ENCODE measurements at places on chromosomes 6 and 20.

DNA sequence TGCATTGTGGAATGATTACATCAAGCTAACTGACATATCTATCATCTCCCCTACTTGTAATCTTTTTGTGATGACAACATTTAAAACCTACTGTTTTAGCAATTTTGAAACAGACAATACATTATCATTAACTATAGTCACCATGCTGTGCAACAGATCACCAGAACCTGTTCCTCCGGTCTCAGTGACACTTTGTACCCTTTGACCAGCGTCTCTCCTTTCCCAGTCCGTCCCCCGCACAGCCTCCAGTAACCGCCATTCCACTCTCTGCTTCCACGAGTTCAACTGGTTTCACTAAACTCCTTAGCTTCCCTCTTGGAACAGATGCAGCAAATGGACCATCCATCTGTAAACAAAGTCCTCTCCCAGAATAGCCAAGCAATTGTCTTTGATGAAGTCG, 21.8 kb downstream of the LRP11 start:
- no peak for DNase-seq

DNA sequence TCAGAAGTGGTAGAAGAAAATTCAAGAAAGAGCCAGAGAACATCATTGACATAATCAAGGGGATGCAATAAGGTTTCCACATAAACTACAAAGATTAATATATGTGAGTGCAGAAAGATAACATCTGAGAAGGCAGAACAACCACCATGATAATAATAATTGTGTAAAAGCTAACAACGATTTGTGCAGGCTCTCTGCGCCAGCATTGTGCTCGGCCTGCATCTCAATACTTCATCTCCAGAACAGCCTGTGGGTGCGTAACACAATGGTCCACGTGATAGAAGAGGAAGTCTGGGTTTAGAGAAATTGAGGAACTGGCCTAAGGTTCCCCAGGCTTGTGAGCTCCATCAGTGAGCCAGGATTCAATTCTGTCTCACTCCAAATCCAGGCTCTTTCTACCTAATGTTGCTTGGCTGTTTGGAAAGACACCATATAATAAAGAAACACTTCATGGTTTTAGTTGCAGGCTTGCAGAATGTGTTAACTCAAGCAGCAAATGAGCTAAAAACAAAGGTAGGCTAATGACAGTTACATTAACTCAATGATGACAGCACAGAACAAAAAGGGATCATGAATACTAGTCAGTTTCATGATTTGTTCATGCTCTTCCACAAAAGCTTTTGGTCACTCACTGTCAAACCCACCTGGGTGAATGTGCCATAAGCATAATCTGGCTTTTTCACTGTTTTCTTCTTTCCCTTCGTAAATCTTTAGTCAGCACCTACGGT, 71.2 kb downstream of the LY86 start:
- DNase-seq = no peak

DNA sequence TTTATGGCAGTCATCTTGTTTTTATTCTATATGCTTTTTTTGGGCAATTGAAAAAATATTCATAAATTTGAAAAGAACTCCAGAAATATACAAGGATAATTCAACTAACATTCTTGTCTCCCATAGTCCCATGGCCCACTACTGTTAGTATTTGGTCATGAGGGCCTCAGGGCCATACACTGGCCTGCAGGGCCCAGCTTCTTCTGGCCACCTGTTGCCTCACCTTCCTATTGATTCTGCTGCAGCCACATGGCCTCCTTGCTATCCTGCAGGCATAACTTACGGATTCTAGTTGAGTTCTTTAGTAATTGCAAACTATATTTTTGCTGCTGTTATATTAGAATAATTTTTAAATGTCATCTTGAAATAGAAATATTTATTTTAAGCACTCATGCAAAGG, 72.6 kb downstream of the SCAND1 start:
- no peak for DNase-seq

DNA sequence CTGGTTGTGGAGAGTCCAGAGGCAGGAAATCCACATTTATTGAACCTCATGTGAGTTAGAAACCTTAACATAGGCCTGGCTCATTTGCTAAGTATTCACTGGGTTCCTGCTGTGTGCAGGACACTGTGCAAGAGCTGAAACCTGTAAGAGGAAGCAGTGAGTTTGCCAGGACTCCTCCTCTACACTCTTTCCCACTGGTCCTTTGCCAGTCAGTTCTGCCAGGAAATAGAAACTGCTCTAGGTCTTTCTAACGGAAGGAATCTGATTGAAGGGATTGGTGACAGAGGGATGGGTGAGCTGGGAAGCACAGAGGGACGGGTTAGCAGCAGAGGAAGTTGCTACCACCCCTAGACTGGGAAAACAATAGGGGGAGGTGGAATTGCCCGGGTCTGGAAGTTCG, 234.2 kb upstream of the ECI2 start:
- DNase-seq = no peak
